Stimulated activated CD4-positive, alpha-beta T cell treated with anti-CD3 and anti-CD28 coated beads, Interleukin-1b, Interleukin-23, amount 100 ng/mL, for 1 hour (primary cell): ENCODE measurements at places on chromosomes 7 and 10.

DNA sequence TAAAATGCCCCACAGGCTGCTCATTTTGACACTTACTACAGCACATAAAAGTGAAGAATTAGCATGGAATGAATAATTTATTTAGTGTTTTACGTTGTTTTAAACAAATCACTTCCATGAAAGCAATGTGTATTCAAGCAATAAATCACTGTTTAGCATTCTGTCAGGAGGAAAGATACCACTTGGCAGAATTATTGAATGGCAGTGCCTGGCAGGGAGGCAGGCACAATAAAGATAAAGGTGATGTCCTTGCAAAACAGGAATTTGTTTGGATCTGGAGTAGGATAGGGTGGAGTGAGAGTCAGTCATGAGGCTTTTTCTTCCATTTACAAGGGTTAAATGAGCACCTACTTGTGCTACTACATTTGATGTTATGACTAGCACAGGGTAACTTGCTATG, 190.8 kb downstream of the SORCS1 start:
- DNase-seq, result no peak

DNA sequence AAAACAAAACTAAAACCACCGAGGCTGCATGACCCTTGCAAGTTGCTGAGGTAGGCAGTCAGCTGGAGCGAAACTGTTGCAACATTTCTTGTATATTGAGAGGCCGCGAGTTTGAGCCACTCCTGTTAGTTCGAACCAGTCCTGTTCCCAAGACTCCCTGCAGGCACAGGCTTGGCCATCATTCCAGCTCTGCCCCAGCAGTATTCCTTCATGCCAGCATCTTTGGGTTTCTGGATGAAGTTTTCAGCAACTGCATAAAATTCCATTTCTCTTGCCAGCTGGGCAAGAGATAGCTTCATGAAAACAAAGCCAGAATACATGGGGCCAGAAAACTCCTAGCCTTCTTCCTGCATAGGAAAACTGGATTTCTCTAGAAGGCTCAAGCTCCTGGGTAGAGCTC, 207.6 kb downstream of the FRMD4A start:
- no peak for DNase-seq

DNA sequence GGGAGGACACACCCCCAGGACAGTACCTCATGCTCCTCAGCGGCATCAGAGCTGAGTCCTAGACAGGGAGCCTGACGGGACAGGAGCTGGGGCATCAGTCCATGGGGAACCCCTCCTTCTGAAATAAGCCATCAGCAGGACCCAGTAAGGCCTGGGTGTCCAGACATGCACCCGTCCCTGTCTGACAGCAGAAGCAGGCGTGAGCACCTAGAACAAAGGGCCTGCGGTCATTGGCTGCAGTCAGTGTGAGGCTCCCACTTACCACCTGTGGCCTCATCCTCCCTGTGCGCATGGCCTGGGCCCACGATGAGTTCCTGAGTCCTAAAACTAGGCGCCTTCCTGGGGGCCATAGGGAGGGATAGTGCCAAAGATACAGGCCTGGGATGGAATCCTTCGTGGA, 484.7 kb downstream of the PTPRN2 start:
- DNase-seq, result no peak

DNA sequence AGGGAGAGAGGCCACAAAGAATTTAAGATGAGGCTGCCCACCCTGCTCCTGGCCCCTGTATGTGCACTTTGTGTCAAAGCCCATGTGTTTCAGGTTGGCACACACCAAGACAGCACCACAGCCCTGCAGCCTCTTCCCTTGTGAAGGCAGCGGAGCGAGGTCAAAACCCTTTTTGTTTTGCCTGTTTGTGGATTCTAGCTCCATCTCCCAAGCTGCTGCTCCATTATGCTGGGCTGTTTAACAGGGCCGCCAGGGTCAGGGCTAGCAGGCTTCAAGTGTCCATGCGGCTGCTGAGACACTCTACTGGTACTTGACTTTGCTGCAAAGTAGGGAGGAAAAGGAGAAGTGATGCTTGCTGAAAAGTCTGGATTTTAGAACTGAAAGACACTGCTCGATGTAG, 142.3 kb upstream of the EFCAB10 start:
- no peak for DNase-seq

- no peak for DNase-seq
Observed at GRCh38 chr7:147079921-147080420, 963.4 kb downstream of the CNTNAP2 start.

DNA sequence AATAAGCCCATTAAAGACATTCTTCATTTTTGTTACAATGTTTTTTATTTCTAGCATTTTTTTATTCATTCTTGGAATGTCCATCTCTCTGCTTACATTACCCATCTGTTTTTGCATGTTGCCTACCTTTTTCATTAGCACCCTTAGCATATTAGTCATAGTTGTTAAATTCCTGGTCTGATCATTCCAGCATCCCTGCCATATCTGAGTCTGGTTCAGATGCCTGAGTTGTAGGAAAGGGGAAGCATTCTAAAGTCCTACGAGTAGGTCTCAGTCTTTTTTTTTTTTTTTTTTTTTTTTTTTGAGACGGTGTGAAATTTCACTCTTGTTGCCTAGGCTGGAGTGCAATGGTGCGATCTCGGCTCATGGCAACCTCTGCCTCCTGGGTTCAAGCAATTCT, 19.7 kb upstream of the NRF1 start:
- DNase-seq, result no peak

- DNase-seq, result no peak
Observed at GRCh38 chr7:12291870-12292269, 80.8 kb downstream of the TMEM106B start.

DNA sequence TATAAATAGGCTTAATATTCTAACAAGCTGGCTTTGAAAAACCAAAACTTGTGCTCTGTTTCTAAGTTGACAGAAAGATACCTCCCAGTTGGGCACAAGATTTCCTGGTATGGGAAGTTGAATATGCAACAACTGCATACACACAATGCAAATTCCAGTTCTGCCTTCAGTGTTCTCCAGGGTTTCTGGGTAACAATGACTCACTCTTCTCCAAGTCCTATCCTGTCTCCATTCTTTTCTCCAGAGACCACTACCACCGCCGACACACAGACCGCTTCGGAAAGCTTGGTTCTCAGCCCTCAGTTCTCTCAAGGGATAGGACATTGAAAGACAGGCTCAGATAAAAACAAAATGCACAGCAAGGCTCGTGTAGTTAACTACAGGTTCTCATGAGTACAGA, 12.2 kb downstream of the PDE1C start:
- no peak for DNase-seq

- DNase-seq, result no peak
Observed at GRCh38 chr7:123367031-123367430, 167.3 kb upstream of the SLC13A1 start.

DNA sequence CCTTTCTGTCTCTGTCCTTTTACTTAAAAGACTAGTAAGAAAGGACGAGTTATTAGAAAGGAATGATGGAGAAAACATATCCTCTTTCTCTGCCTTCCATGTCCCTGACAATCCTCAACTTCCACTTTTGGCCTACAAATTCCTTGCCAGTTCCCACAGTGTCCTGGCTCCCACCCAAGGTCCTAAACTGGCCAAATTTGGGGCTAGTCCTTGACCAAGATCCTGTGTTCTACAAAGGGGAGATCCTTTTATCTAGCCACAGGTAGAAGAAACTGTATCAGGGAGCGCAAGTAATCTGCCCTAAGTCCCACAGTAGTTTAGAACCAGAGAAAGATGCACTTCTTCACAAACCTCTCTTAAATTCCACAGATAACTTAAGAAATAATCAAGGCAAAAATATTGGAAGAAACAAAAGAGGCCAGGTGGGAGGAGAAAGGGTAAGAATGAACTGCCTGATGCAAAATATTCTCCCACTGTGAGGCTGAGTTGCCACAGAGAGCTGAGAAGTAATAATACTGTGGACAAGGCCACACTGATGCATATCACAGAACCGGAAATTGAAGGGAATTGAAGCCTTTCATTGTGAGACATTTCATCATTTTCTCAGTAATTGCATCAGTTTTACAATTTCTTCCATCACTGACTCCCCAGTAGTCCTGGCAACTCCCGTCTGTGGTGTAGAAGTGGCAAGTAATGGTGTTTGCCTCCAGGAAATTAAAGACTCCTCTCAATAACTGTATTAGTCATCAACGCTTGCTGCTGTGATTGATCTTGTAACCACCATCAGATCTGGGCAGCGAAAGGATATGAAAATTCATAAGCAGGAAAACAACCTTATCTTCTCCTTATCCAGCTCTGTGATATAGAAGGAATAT, 47.2 kb downstream of the DNAJC12 start:
- no peak for DNase-seq

DNA sequence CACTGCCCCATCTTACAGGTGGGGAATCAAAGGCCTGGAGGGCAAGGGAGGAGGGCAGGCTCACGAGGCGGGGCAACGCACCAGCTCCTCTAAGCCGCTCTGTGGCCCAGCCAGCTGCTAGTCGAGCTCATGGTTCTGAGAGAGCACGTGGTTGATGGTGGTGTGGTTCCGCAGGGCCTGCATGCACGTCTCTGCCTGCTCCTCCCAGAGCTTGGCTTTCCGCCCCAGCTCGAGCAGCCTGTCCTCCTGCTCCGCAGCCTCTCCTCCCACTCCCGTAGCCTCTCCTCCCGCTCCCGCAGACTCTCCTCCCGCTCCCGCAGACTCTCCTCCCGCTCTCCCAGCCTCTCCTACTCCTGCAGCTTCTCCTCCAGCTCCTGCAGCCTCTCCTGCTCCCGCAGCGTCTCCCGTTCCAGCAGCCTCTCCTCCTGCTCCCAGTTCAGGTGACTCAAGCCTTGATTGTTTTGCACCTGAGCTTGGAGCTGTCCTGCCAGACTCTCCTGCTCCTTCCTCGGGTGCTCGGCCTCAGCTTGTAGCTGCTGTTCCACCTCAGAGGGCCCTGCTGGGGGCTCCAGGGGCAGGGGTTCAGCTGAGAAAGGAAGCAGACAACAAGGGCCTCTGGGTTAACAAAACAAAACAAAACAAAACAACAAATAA, 19.1 kb upstream of the MTPAP start:
- no peak for DNase-seq

- no peak for DNase-seq
Observed at GRCh38 chr7:38385682-38386081, 112.2 kb upstream of the TARP start.

- no peak for DNase-seq
Observed at GRCh38 chr7:111853201-111853990, 291.1 kb upstream of the IMMP2L start.

DNA sequence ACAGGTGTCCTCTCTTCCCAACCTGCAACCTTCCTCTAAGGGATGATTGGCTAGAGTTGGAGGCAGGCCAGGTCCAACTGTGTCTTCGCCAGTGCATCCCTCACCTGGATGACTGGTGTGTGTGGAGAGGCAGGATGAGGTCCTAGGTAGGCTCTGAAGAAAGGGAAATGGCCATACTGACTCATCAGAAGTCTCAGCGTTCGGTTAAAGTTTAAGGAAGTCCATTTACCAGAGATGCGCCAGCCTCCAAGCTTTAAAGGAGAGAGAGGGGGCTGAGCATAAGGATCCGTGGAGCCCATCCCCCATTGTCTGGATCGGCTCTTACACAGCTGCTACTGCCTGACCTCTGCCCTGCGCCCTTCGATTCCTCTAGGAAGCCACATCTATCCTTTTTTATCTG, 4.4 kb downstream of the KEL start:
- no peak for DNase-seq

GRCh38 chr10:90222372-90222771, 521.0 kb downstream of the KIF20B start:
- DNase-seq, result no peak
